Aorta (tissue), 5 donors: ENCODE measurements at places on chromosomes 5 and 9. TPM values are rescaled to one million over a fixed set of nuclear protein-coding genes. Genes with fewer than 3 reads are reported as not detected.

DNA sequence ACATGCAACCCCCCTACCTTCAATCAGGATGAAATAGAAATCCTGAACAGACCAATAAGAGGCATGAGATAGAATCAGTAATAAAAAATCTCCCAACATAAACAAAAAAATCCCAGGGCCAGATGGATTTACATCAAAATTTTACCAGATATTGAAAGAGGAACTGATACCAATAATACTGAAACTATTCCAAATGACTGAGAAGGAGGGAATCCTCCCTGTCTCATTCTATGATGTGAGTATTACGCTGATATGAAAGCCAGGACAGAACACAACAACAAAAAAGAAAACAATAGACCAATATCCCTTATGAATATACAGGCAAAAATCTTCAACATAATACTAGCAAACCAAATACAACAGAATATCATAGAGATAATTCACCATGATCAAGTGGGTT is 109.0 kb upstream of the SMC2 start:
- DNase-seq, result no peak

DNA sequence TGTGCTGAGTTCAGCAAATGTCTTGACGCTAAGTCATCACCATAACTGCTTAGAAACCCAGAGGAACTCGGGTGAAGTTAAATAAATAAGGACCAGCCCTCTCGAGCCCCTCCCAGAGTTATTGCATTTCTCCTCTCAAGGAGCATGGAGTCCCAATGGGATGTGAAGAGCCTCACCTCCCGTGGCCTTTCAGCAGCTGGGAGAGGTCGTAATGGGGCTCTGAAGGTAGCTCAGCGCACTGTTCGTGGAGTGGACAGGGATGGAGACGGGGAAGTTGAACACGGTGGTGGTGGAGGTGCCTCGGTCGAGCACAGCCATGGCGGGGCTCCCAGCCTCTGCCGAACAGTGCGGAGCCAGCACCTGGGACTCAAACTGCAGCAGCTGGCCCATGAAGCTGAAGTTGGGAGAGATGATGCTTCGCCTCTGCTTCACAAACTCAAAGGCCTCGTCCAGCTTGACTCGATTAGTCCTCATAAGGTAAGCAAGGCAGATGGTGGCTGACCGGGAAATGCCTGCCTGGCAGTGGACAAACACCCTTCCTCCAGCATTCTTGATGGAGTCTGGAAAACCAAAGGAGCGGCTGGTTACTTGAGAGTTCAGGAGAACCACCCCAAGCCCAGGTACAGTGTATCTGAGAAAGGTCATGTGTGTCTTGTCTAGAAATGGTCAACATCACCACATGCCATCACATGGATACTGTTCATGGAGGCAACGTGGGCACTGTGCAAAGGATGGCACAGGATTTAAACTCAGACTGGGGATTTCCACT is 2.2 kb downstream of the DUSP1 start:
- DNase-seq, result peak; percentile 71

- DNase-seq, result no peak
Observed at GRCh38 chr9:8338767-8339510, 539.4 kb upstream of the DMAC1 start.

DNA sequence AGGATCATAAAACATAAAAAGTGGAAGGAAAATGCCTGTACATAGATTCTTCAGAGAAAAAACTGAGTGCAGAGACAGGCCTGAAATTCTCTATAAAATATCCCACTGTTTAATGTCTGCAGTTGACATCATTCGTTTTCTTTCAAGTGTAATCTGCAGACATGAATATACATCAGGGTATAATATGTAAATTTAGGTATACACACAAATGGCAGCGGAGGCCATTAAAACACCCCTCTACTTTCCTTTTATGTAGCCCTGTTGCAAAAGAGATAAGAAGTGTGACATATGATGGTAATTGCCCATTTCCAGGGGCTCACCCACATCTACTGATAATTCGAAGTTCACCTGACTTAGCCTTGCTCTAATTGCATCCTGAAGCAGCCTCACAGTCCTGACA is 164.3 kb downstream of the SLC24A2 start:
- no peak for DNase-seq

DNA sequence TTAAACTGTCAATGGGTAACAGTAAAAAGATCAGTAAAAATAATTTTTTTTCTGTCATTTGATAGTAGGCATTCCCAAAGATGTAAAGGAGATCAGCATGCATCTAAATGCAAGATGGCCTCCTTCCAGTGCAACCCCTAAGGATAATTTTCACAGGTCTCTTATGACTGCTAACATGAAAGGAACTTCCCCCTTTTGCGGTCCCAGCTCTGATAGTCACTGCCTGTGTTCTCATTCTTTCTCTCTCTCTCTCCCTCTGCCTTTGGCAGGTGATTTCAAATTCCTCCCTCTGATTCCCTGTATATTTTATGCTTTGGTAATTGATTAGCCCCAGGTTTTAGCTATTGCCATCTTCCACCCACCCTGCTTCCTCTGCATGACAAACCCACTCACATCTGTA is 8.9 kb downstream of the SPINK14 start:
- DNase-seq, result no peak

- DNase-seq, result no peak
Observed at GRCh38 chr9:89471390-89471789, 26.5 kb downstream of the SEMA4D start.

- DNase-seq, result no peak
Observed at GRCh38 chr9:88750832-88751360, 215.9 kb downstream of the NXNL2 start.

- no peak for DNase-seq
Observed at GRCh38 chr5:19978476-19978875, 9.5 kb downstream of the CDH18 start.

DNA sequence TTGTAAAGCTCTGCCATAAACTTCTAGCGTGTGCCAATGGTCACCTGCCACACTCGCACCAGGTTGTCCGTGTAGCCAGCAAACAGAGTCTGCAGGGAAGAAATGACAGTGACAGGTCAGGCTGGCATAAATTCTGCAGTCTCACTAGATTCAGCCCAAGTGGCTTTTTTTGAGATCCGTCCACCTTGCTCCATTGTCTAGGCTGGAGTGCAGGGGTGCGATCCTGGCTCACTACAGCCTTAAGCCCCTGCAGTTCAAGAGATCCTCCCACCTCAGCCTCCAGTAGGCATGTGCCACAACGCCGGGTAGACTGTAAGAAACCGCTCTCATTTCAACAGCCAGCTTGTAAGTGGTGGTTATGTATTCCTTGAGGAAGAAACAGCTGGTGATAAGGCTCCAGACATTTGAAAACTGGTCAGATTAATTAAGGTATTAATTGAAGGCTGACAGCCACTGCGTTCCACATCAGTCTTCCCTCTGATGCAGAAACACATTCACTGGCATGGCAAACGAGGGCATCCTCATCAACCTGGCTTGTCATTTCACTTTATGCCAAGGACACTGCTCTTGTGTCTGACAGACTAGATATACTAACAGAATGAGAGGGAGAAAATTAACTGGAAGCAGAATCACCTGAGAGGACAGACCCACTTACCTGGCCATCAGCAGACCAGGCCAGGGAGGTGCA is 6.6 kb downstream of the RACK1 start:
- DNase-seq, result no peak

GRCh38 chr9:75642522-75642921 is 248.0 kb upstream of the PCSK5 start:
- DNase-seq, result no peak

- no peak for DNase-seq
Observed at GRCh38 chr9:78566521-78566920, 269.6 kb downstream of the PSAT1 start.

GRCh38 chr5:108661590-108662219 is 86.0 kb upstream of the FER start:
- DNase-seq, result no peak

- DNase-seq, result no peak
Observed at GRCh38 chr5:1965925-1966324, 83.2 kb upstream of the IRX4 start.

GRCh38 chr9:122005597-122005996 is 87.5 kb downstream of the TTLL11 start:
- DNase-seq, result no peak

- DNase-seq, result peak; percentile 85
Observed at GRCh38 chr9:136525841-136526499, 19.9 kb downstream of the NOTCH1 start.

- no peak for DNase-seq
Observed at GRCh38 chr9:78397045-78397444, 100.1 kb downstream of the PSAT1 start.

GRCh38 chr9:34203275-34203991 is 24.6 kb downstream of the UBAP1 start:
- no peak for DNase-seq

DNA sequence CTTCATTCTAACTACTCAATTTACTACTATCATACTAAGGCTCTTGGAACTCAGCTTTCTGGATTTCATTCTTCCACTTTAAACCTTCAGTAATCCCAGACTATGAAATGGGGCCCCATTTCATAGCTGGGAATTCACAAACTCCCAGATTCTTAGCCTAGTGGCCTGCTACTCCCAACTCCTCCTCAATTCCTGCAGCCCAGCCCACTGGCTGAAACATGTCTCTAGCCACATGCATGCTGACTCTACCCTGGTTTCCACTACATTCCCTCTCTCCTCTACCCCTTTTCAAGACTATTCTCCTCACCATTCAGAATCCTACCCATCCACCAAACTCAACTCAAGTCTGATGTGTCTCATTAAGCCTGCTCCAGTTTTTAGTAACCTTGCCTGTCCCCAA is 370.6 kb downstream of the BNC2 start:
- DNase-seq, result no peak

DNA sequence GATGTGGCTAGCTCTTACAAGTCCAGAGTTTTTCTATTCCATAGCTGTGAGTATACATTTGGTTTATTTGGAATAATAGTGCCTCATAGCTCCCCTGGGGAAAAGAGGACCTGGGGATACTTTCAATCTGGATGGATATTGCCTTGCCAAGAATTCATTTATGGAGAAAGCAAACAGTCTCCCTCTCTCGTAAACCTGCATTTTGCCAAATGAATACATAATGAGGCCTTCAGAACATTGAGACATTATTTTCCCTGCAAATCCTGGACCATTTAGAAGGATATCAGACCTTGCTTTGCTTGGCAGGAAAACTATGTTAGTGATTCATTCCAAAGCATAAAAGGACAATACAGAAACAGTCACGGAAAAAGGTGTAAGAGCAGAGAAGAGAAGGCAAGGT is 569.6 kb upstream of the BRINP1 start:
- DNase-seq, result no peak

DNA sequence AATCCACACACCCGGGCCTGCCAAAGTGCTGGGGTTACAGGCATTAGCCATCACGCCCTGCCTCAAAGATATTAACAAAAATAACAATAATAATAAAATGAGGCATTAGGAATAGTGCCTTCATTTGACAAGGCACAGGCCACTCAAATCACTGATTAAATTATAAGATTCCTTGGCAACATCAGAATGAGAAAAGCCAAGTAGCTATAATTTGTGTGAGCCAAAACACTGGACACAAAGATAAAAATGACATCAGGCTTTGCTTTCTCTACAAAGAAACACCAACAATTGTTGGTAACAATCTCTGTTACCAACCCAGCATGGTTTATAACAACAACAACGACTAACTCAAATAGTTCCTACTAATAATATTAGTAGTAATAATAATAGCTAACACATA is 73.2 kb downstream of the MLLT3 start:
- no peak for DNase-seq

GRCh38 chr9:106969696-106970095 is 106.7 kb downstream of the ZNF462 start:
- DNase-seq, result no peak

DNA sequence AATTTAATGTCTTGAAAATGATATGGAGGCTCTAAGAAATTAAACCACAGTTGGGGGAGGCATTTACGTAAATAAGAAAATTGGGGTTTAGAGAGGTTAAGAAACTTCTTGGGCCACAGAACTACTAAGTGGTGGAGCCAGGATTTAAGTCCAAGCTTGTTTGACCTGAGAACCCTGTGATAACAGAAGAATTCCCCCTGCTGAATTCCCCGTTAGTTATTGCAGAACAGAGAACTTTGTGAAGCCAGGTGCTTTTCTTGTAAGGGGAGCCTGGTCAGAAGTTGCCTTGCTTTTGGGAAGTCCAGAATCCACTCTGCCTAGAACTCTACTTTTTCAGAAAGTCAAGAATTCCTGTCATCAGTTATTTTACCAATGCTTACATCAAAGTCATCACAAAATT is 309.3 kb upstream of the SEMA6A start:
- DNase-seq, result no peak

The ROPN1L gene
- not detected for polyA plus RNA-seq

The IRX1 gene
- polyA plus RNA-seq, result not detected

The STKLD1 gene
- polyA plus RNA-seq, result not detected

The PCDHB16 gene
- 0.63 TPM for polyA plus RNA-seq

The CFAP90 gene
- 0.18 TPM for polyA plus RNA-seq

The ANKRD18B gene
- not detected for polyA plus RNA-seq

The SOHLH1 gene
- not detected for polyA plus RNA-seq

The F2R gene
- polyA plus RNA-seq, result 22.3 TPM
